ENCODE measurements at places on chromosomes 6 and 20.

- DNase-seq = no peak
These were observed 46.9 kb upstream of the ENPP5 start for GRCh38 chr6:46217671-46218131.

- no peak for DNase-seq
These were observed 49.4 kb downstream of the ANKRD60 start for GRCh38 chr20:58179083-58179431.

DNA sequence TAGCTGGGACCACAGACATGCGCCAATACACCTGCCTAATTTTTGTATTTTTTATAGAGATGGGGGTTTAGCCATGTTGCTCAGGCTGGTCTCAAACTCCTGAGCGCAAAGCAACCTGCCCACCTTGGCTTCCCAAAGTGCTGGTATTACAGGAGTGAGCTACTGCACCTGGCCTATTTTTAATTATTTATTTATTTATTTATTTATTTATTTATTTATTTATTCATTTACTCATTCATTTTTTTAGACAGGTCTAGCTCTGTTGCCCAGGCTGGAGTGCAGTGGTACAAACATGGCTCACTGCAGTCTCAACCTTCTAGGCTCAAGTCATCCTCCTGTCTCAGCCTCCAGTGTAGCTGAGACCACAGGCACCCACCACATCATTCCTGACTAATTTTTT lies 434.3 kb downstream of the DOK5 start:
- DNase-seq = no peak

DNA sequence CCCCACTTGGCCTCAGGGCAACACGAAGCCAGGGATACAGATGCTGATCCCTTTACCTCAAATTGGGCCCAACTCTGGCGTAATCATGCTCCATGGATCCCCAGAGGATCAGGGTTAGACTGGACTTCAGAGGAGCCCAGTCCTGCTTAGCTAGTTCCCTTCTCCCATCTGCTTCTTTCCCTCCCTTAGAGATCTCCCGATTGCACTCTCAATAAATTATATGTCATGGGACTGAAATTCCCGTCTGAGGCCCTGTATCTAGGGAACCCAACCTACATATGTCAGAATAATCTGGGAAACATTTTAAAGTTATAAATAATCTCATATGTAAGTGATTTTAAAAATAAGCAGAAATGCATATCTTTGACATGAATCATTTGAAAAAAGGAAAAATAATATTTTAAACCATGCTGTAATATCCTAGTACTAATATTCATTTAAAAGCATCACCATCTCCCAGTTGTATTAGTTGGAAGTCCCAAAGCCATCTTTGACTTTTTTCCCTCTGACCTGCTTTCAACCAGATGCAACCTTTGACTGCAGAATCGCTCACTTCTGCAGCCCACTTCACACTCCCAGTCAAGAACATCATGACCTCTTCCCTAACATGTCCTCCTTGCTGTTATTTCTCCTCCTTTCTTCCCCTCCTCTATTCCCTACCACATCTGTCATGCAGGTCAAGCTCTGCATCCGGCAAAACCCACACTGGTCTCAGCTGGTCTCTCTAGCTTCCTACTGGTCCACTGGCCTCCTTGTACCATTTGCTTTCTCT lies 393.6 kb downstream of the BTBD3 start:
- no peak for DNase-seq

GRCh38 chr6:101396548-101397173 lies 3.2 kb downstream of the GRIK2 start:
- no peak for DNase-seq

DNA sequence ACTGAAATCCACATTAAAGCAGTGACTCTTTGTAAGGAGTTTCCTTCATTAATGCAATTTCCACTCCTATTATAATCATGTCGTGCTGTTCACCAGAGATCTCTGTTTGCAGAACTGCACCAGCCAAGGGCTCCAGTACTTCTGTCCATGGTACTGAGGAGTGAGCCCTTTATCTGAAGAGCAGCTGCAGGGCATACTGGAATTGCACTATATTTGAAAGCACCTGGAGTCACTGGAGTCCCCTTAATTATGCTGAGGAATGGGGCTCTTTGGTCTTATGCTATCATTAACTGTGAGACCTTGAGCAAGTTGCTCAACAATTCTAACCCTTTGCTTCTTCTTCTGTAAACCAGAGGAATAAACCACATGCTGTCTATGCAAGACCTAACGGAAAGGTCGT lies 61.7 kb upstream of the NUP153 start:
- DNase-seq = no peak

DNA sequence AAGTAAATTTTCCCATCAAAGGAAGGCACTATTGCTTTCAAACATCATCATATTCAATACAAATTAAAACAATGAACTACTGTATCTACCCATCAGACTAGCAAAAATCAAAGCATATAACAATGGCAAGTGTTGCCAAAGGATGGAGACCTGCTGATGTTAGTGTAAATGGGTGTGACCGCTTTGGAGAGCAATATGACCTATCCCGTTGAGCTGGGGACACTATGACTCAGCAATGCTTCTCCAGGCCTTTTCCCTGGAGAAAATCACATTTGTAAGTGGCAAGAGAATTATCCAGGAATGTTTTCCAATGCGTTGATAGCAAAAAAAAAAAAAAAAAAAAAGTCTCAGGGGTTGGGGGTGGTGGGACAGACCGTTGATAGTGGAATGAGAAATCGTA lies 46.1 kb downstream of the PHACTR3 start:
- DNase-seq = no peak

- DNase-seq = no peak
These were observed 127.7 kb upstream of the PTPRK start for GRCh38 chr6:128648022-128648598.
